M059J (cell line): ENCODE measurements at places on chromosomes 3 and 15.

DNA sequence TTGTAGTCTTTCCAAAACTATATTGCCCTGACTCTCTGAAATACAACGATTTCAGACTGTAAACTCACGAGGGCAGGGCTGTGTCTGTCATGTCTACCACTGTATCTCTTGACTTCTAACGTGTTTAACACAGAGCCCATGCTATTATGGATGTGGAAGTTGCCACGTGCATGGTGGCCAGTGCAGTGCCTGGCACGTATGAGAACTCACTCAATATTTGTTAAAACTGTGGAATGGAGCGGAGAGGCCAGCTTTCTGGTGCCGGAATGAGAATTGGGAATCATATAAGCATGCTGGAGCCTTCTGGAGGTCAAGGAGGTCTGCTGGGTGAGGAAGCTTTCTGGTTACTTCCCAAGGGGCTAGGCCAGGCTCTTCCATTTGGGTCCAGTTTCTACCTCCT, 220.6 kb upstream of the LYSMD4 start:
- no peak for DNase-seq

DNA sequence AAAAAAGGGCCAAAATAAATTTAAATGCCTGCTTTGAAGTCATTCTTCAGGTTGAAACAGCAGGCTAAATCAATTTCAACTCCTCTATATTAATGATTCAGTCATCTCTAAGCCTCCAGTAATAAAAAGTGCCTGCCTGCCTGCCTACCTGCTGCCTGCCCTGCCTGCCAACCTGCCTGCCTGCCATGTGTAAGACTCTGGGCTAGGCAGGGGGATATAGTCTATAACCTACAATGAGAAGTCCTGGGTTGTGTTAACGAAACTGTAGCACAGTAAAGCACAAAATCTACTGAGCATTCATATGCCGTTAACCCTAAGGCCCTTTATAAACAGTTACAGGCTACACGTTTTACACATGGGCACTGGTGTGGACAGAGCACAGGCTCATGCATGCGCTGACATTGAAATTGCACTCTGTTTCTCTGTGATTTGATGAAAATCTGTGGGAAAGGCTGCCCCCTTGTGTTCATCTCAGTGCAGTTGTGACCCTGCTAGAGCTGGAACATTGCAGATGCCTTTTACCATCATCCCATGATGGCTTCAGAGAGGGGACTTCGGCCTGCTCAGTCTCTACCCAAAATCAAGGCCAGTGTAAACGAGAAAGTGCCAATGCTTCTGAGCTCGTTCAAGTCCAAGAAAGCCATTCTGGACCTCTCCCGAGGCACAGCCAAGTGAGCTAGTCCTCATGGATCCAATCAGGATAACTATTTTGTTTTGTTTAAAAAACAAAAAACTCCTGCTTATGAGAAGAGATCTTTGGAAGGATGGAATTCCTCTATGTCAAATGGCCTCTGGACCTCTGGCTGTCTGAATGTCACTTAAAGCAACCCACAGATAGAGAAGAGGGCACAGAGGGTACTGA, 64.6 kb downstream of the EFL1 start:
- DNase-seq = peak; percentile 71

DNA sequence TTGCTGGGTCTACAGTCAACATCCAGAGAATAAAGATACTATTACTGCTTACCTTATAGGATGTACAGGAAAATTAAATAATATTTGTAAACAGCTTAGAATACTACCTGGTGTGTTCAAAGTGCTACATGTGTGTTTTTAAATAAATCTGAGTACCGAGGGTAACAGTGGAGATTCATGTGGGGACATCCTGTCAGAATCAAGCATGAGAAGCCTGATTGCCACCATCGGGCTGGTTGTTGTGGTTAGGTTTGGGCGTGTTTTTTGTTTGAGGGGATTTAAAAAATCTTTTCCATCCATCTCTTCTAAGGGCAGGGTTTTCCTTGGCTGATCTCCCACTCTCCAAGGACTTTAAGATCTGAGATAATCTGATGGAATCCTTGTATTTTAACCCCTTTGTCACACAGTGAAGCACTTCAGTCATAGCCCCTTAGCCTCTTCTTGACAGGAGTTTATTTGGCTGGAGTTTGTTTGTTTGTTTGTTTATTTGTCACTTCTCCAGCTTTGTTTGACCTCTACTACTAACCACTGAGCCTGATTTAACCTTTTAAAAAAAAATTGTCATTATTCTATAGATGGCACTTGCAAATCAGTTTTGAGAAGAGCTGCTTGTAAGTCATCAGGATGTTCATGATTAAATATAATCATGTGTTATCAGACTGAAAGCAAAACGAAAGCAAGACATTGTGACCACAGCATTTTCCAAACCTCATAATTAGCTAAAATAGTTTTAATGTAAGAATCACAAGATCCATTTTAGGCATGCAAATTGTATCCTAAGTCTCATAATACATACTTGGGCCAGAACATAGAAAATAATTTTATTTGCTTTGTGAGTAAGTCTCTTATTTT, 72.8 kb upstream of the RARB start:
- no peak for DNase-seq

GRCh38 chr3:126927401-126927750, 55.5 kb upstream of the PLXNA1 start:
- DNase-seq = no peak

DNA sequence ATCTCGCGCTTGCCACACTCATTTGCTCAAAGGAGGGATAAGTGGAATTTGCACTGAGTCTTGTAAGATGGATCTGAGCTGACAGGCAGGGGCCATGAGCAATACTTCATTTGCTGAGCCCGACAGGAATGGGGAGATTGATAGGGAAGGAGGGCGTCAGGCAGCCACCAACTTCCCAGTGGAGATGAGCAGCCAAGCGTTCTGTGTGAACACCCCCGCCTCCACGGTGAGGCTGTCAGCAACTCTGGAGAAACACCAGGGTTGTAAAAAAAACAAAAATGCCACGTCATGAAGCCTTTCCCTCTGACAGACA, 36.8 kb downstream of the TLE3 start:
- DNase-seq = no peak

DNA sequence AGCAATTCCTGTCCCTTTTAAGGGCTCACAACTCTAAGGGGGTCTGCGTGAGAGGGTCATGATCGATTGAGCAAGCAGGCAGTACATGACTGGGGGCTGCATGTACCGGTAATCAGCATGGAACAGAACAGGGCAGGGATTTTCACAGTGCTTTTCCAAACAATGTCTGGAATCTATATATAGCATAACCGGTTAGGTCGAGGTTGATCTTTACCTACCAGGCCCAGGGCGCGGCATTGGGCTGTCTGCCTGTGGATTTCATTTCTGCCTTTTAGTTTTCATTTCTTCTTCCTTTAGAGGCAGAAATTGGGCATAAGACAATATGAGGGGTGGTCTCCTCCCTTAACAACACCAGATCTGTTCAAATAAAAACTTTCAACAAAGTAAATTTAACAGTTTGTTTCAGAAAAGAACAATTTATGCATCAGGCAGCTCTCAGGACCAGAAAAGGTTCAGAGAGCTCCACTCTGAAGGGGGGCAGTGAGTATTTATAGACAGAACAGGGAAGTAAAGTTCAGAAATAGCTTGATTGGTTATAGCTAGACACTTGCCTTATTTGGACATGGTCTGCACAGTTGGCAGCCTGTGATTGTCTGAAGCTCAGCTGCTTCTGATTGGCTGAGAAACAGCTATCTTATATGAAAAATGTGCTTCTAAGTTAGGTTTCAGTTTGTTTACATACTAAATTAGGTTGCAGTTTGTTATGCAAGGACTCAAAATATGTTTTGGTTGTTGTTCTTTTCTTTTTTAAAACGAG, 17.2 kb upstream of the B4GALT4 start:
- no peak for DNase-seq

DNA sequence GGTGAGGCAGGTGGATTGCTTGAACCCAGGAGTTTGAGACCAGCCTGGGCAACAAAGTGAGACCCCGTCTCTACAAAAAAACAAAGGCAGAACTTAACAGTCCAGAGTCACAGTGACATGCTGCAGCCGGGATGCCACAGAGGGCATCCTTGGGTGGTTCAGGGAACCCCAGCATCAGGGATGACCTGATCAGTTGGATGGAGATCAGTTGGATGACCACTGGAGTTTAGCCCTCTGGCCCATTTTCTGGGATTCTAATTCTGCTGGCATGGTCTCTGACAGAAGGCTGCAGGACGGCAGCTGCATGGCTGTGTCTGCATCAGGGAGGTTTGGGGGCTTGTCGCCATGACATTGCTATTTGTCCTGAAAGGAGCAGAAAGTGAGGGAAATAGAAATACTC, 19.8 kb downstream of the WHAMM start:
- DNase-seq = no peak

GRCh38 chr15:32739522-32740063, 21.8 kb downstream of the GREM1 start:
- no peak for DNase-seq

DNA sequence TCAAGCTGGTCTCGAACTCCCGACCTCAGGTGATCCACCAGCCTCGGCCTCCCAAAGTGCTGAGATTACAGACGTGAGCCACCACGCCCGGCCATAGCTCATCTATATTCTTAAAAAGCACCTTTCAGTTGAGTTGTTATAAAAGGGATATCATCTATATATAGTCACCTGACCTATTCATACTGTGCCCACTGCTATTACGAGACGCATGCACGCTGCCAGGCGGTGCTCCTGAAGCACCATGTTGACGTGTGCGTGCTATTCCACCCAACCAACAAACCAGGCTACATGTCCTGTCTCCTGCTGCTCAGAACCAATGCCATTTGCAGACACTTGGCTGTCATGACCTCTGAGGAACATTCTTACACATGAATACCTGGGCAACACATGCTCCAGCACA, 17.6 kb downstream of the CYFIP1 start:
- DNase-seq = no peak

- no peak for DNase-seq
Measured at GRCh38 chr3:94909726-94910125, 846.9 kb downstream of the NSUN3 start.

DNA sequence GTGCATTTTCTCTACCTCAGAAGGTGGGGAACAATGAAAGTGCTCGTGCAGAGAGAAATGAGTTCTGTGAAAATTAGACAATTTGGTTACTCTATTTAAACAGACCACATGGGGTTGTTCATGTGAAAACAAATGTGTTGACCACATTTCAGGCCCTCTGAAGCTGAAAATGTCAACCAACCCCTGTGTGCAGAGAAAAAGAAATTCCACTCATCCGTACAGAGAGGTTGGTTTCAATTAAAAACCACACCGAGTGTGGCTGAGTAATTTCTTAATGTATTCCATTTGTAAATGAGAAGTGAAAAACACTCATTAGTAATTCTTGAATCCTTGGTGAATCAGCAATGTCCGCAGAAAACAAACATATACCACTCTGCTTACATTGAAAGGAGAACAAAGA, 46.9 kb upstream of the SLC7A14 start:
- peak; percentile 72 for DNase-seq

GRCh38 chr15:101411581-101411980, 77.9 kb downstream of the PCSK6 start:
- no peak for DNase-seq
